Iris pigment epithelial cell (primary cell): ENCODE measurements at places on chromosomes 4 and X.

DNA sequence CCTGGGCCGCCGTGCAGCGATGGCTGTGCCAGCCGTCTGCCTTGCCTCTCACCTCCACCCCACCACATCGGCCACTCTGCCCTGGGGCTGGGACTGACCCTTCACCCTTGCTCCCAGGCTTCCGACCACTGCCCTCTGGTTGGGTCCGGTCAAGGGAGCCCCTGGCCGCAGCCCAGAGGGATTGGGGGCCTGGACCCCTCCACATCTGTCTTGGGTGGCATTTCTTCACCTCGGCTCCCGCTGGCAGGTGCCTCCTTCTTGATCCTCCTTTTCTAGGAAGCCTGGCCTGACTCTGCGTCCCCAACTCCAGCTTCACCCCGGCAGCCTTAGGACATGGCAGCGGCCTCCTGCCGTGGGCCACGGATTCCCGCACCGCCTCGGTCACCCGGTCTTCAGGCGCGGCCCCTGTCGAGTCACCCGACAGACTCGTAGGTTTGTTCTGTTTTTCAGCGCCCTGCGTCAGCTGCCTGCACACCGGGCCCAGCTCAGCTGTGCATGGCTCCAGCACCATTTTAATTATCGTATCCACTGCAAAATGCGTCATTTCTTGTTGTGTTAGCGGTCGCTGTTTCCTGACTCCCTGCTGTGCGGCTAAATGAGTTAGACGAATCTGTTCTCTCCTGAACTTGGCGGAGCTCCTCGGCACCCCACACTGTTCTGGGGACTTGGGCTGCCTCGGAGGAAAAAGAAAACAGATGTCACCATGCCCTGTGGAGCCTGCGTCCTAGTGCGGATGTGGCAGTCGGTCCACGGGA is 124.0 kb downstream of the FAM53A start:
- DNase-seq, result no peak

DNA sequence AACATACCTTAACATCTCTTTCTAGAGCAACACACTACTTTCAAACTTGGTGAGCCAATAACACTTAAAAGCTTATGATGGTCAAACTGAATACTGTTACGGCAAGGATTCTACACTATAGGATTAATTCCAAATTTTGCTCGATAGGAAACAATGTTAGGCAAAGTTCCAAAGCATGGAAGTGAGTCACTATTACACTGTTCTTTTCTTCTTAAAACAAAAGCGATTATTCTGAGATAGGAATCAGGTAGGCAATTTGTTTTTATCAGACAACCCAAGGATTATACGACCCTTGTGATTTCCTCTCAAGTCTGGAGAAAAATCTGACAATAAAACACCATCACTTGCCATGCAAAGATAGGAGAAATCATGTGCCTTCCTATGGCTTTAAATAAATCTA is 81.5 kb downstream of the HUWE1 start:
- DNase-seq, result no peak

DNA sequence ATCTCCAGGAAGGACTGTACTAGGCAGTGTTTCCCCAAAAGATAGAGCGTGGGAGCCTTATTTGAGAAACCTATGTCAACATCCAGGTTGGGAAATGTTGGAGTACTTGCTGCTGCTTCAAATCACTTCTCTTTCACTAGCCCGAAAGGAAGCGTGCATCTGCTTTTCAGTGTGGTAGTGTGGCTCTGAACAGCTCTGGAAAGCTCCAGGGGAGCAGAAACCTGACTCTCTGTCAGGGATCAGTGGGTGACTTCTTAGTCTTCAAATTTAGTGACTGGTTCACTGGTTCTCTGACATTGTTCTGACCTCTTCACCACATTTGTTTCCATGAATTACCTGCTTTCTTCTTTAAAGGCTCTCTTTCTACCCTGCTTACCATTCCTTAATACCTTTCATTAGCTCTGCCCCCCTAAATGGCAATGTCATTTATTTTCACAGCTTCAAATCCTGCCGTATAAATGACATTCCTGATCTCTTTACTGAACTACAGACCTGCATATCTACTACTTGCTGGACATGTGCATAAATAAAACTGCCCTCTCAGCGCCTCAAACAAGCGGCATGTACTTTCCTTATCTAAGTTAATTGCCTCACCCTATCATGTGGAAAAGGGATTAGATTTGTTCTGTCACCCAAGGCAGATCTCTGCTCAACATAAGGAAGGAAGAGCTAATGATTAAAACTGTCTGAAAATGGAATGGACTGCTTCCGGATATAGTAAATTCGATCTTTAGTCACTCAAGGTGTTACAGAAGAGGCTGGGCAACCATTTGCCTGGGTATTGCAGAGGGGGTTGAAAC is 37.0 kb downstream of the DLG3 start:
- peak; percentile 59 for DNase-seq

DNA sequence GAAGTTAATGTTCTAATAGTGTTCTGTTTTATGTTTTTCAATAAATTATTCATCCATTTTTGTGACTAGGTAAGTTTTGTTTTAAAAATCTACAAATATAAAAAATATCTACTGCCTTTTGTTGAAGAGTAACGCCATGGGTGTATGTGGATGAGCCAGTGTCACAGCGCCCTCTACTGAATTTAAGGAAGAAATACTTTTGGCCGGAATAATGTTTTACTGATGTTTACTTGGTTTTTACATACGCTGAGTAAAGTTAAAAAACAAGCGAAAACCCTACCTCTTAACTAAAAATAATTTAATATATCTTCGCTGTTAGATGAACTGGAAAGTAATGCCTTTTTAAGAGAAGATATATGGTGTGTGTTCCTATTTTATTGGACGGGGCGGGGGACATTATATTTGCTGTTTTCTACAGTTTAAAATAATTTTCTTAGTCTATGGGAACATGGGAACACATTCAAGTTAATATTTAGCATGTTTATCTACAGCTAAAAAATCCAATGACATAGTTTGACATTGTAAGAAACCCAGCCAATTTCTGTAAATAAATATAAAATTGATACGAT is 86.1 kb downstream of the CPE start:
- DNase-seq, result peak; percentile 50

GRCh38 chrX:39819921-39820849 is 277.6 kb downstream of the BCOR start:
- DNase-seq, result peak; percentile 15

DNA sequence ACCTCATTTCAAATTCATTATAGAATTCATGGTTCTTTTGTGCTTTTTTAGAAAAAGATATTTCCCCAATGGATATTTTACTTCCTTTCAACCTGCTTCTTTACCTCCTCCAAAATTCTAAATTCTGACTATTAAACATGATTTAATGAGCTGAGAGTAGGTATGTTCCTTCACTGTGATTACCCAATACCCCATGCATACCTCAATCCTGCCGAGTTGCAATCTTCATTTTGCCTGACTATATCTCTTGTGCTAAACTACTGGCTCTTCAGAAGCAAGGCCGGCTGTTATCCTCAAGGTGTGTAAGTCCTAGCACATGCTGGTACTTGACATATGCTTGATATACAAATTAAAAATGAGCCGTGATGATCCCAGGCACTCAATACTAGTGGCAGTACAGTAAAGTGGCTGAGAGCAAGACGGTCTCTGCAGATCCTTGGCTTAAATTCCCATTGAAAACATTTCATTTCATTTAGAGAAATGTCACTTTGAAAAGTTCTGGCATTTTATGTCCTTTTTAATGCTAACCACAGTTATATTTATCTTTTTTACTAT is 320.4 kb downstream of the KCNIP4 start:
- no peak for DNase-seq

GRCh38 chr4:123505095-123506010 is 108.8 kb downstream of the SPRY1 start:
- peak; percentile 64 for DNase-seq

GRCh38 chr4:48336146-48336870 is 5.0 kb upstream of the SLAIN2 start:
- DNase-seq, result no peak

GRCh38 chrX:107726816-107727534 is 48.6 kb downstream of the TSC22D3 start:
- no peak for DNase-seq

DNA sequence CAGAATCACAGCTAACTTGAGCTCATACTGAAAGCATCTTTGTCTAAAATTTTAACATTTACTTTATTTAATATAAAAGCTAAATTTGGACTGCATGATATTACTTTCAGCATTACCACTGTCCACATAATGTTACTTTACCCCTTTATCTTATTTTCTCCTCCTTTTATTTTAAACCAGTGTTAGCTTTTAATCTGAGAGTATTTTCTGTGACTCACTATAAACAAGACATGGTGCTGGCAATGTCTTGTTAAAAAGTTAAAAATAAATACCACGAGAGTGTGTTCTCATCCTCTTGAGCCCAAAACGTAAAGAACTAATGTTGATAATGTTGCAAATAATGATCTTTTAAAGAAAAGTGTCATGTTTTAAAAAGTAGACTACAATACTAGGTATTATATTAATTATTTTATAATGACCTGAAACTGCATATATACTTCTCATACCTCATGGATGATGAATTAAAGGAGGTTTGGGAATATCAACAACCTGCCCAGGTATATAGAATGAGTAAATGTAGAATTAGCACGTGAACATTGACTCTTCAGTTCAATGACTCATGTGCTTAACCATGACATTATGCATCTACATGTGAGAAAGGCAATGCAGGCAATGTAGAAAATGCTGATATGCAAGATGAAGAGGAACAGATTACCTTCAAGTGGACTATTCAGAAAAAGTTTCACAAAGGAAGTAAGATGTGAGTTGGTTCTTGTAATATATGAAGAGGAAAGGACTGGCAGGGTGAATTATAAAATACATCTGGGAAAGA is 454.1 kb upstream of the ADGRL3 start:
- DNase-seq, result no peak

DNA sequence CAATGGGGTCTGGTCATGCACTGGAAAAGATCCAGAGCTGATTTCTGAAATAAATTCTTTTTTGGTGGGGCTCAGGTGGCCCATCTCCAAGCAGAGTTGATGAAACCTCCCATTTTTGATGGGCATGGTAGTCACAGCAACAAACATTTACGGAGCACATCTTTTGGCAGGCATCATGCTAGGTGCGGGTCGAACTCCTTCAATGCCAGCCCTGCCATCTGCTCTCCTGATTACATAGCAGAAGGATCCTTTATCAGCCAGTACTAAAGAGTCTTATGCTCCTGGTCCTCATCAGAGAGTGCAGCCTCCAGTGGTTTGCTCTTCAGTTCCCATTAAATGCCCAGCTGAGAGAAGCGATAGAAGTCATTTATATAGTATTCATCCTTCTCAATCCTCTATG is 121.7 kb downstream of the GRXCR1 start:
- DNase-seq, result no peak

GRCh38 chr4:101014417-101014816 is 332.9 kb downstream of the PPP3CA start:
- no peak for DNase-seq

- DNase-seq, result peak; percentile 29
These were observed 66.3 kb downstream of the TSPAN7 start for GRCh38 chrX:38627683-38628082.

DNA sequence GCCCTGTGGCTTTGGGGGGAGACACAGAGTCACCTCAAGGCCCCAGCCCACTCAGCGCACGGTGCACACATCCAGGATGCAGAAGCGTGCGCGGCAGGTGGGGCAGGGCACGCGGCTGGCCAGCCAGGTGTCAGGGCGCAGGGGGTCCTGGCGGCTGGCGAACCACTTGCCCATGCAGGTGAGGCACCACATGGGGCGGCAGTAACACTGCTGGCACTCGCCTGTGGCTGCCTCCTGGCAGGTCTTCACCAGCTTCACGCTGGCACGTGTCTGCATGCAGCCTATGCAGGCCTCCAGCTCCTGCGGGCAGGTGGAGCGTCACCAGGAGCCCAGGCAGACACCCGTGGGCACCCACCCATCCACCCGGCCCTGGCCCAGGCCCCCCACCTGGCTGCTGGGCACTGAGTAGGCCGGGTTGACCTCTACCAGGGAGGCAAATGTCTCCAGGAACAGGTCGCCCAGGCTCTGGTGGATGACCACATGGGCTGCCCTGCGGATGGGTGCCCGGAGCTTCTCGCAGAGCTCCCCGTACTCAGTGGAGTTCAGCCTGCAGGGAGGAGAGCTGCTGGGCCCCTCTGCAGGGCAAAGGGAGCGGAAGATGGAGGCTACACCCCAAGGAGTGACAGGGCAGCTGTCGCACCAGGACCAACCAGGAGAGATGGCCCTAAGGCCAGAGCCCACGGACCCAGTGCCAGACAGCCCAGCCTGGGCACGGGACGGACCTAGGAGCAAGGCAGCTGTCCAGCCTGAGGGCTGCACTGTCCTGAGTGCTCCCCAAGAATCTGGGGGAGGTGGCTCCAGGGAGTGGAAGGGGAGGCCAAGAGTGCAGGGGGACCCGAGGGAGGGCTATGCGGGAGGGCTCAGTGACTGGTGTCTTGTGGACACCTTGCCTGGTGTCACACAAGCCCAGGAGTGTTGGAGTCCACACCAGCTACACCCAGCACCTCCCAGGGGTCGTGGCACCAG is 3.7 kb downstream of the TMEM129 start:
- no peak for DNase-seq

GRCh38 chr4:45855857-45856256 is 268.0 kb downstream of the GABRG1 start:
- DNase-seq, result no peak

- no peak for DNase-seq
These were observed 480.9 kb upstream of the IGFBP7 start for GRCh38 chr4:57591073-57591472.

DNA sequence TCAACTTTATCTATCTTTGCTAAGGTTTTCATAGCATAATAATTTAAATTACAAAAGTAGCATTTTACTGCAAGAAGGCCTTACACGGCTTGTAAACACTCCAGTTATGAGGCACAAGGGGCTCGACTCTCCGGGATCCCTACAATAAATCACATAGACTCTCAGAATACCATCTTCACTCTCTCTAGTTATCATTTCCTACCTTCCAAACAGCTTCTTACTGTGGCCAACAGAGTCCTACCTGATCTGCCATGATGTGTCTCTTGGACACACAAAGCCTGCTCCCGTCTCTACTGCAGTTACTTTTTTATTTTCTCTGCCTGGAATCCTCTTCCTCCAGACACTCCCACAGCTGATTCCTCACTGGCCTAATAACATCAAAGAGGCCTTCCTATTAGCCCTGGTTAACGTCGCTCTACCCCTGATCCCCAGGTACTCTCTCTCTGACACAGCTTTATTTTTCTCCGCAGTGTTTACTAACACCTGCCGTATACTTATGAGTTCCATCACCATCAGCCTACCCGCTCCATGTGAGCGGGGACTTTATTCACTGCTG is 559.6 kb upstream of the DIPK2B start:
- no peak for DNase-seq

- peak; percentile 24 for DNase-seq
These were observed 35.9 kb downstream of the FGFRL1 start for GRCh38 chr4:1047106-1047975.

- no peak for DNase-seq
These were observed 69.0 kb downstream of the GATB start for GRCh38 chr4:151691639-151692442.
